GM12892 (cell line): ENCODE measurements at places on chromosomes 4 and X.

DNA sequence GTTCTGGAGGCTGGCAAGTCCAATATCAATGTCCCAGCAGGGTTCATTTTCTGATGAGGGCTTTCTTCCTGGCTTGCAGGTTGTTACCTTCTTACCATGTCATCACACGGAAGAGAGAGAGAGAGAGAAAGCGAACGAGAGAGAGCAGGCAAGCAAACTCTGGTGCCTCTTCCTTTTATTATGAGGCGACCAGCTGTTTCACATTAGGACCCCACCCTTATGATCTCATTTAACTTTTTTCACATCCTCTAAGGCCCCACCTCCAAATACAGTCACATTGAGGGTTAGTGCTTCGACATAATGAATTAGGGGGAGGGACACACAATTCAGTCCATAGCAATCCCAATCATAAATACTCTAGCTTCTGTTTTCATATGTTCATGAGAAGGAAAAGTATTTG is 10.6 kb upstream of the GPR174 start:
- DNase-seq: no peak

DNA sequence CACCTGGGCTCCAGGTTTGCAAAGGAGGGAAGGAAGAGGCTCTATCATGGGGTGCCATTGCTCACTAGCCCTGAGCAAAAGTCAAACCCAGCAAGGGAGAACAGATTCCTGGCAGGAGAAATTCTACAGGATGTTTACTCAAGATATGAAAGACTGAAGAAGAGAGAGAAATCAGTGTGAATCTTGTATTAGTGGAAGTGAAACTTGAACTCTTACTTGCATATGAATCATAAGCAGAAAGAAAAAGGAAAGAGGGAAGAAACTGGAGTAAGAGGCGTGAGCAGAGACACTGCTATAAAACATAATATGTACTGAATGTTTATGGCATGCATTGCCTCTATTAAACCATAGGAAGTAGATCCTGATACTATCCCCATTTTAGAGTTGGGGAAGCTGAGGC is 60.9 kb downstream of the C4orf46 start:
- DNase-seq: no peak

DNA sequence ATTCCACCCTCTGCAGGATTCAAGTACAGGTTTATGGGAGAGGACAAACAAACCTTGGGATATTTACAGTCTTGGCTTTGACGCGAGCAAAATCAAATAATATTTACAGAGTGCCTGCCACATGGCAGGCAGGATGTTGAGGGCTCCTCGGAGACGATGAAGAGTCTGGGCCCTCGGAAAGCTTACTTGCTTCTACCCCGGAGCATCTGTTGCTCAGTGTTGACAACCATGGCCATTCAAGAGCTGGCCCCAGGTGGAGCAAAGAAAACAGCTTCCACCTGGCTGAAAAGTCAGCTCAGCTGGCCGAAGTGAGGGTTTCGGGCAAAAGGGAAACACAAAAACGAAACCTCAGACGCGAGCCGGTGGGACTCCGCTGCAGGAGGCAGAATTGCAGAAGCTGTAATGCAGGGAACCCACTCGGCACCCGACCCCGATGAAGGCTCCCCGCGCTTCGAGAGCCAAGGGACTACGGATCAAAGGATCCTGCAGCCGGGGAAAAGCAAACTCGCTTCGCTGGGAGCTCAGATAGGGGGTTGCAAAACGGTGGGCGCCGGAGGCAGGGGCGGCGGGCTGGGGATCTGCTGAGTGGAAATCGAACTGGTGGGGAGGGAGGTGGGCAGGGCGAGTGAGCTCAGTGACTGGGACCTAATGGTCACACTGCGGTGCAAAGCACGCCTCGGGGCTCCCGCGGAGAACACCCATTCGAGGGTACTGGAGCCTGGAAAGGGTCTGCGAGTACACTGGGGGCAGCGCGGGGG is 805 bp downstream of the ATP8A1 start:
- peak; percentile 33 for DNase-seq

DNA sequence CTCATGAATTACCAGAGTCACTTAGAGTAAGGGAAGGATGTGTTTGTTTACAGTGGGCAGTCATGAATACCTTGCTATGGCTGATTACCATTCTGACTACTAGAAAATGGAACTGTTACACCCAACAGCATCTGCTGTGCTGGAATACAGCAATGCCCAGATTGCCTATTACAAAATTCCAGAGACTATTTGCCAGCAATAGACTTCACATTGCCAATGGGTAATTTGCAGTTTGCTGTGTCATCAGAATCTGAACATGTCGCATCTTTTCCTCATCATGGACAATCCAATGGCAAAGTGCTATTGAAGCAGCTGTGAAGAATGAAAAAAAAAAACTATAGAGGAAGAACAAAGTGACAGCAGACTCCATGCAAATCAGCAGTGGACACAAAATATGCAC is 356.6 kb downstream of the CXXC4 start:
- no peak for DNase-seq

DNA sequence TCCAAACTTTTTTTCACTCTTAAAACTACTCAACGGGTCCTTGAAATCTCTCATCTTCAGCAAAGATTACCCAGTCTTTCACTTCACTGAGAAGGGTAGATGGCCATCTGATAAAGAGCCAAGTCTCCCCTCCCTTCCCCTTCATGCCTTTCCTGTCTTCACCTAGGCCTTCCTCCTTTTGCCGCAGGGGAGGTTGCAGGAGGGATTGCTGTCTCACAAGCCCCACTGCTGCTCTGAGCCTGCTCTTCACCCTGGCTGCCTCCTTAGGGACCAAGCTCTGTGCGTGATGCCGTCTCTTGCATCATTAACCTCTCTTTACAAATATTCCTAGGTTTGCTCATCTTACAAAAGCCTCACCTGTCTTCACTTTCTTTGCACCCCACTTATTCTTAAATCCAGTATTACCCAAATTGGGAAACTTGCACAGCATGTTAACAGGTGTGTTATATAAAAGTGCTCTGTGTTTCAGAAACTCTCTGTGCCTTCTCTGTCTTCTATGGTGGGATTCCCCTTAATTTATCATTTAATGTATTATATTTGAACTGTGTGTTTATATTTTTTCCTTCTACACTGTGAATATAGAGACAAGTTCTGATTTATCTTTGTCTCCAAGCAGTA is 3.8 kb downstream of the ZFX start:
- DNase-seq: no peak

- DNase-seq: peak; percentile 86
Observed at GRCh38 chr4:2745981-2746806, 9.9 kb downstream of the TNIP2 start.

DNA sequence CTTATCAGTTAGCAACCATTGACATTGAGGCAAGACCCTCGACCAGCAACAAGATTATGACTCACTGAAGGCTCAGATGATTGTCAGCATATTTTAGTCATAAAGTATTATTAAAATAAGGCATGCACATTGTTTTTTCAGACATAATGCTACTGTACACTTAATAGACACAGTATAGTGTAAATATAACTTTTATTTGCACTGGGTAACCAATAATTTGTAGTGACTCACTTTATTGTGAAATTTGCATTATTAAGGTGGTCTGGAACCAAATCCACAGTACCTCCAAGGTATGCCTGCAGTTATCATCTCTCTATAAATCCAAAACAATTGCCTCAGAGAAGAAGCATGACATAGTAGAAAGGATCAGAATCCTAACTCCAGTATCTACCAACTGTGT is 330.1 kb upstream of the SMIM31 start:
- no peak for DNase-seq

DNA sequence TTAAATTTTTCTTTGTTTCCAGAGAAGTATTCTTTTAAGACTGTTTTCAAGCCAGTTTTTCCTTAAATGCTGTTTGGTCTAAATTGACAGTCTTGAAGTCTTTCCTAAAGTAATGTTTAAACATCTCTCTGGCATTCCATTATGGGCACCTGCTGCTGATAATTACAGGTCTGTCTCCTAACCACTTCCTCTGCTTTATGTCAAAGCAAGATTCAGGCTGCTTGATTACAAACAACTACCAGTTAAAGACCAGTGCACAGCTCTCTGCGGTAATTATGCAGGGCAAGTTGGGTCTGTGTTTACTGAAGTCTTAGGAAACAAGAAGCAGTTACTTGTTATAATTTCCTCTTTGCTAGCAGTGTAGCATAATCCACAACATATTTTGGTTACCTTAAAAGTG is 17.6 kb downstream of the UNC5C start:
- no peak for DNase-seq

GRCh38 chr4:188168726-188169373 is 29.6 kb downstream of the TRIML1 start:
- no peak for DNase-seq

DNA sequence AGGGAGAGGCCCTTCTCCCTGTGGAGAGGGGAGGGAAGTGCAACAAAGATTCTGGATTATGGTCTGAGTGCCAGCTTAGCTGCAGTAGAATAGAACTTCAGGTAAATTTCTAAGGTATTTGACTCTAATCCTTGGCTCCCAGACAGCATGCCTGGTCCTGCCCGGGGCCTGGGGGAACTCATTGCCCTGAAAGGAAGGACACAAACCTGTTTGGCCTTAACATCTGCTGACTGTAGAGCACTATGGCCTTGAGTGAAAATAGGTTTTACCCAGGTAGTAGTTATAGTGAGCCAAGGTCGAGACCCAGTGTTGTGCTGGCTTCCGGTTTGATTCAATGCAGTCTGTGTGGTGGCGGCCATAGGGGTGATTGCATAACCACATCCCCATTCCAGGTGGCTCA is 64.4 kb downstream of the RPS6KA6 start:
- DNase-seq: no peak

DNA sequence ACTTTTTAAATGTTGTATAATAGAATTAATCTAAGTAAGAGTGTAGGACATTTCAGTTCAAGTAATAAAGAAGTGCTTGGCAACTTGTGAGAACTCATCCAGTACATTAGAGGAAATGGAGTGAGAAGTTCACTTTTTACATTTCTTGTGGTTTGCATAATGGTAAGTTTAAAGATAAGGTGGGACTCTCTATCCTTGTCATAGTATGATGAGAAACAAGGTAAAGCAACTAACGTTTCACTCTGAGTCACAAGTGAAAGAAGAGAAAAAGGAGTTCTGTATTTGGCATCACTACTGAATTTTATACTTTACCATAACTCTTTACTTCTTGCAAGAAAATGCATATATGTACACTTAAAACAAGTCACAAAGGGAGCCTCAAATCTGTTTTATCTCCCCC is 219.4 kb downstream of the SLC4A4 start:
- no peak for DNase-seq

GRCh38 chr4:75708218-75708691 is 16.1 kb upstream of the USO1 start:
- no peak for DNase-seq

DNA sequence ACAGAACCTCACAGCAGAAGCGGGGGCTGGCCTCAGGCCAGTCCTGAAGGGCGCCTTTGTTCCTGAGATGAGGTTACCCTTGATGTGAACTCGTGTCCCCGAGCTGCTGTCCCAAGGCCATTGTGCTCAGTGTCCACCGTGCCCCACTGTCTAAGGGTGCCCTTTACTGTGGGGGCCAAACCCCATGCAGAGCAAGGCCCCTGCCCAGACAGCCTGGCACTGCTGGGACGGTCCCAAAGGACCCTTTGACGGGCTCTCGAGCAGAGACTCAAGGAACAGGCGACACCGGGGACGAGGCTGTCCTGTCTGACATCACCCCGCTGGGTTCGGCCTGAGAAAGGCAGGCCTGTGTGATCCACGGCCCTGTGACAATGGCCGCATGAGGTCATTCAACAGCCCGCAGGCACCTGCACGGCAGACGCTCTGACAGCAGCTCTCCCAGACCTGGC is 100.6 kb downstream of the ABLIM2 start:
- DNase-seq: no peak

DNA sequence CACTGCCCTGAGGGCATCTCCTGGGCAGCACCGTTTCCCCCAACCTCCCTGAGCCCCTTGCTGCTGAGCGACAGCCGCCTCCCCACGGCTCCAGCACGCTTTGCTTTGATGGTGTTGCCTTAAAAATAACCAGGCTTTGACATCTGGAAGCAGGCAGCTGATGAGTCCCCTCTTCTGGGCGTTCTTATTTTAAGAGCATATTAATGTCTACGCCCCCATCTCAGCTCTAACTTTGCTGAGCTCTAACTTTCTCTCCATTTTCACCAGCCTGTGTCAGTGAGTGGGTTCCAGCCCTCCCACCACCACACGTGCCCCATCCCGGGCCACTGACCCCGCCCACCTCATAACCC is 70.2 kb downstream of the ADRA2C start:
- no peak for DNase-seq

DNA sequence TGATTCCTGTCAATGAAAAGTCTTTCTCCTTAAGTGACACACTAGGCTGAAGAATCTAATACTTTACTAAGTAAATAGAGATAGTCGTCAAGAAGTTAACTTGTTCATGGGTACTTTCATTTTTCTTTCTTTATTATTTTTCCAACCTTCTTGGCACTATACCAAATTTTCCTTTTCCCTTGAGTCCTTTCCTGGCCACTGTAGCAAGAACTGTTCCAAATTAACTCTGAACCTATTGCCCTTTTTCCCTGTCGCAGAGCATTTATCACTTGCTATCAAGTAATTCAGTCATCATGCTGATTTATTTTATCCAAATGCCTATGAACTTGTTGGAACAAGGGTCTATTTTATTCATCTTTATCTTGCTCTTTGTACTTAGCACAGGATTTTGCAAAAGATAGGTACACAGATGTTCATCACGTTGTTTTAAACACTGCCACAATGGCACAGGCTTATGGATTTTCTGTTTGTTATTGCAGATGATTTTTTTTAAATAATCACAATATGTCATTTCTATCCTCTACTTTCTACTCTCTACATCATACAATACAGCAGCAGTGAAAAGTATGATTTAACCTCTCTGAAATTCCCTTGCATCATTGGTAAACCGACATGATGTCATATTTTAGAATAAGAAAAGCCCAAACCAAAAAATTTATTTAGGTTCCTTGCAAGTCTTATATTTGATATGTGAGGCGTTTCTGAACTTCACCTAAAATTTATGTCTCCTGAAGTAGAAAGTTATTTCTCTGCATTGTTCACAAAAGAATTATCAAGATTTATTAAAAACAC is 2352.3 kb downstream of the PCDH7 start:
- no peak for DNase-seq

- no peak for DNase-seq
Observed at GRCh38 chrX:105653891-105654290, 168.4 kb upstream of the NRK start.

GRCh38 chr4:13918110-13918509 is 290.6 kb upstream of the BOD1L1 start:
- DNase-seq: no peak

- no peak for DNase-seq
Observed at GRCh38 chrX:32532262-32532661, 679.1 kb downstream of the DMD start.
